ENCODE measurements at places on chromosomes 5 and 9.

DNA sequence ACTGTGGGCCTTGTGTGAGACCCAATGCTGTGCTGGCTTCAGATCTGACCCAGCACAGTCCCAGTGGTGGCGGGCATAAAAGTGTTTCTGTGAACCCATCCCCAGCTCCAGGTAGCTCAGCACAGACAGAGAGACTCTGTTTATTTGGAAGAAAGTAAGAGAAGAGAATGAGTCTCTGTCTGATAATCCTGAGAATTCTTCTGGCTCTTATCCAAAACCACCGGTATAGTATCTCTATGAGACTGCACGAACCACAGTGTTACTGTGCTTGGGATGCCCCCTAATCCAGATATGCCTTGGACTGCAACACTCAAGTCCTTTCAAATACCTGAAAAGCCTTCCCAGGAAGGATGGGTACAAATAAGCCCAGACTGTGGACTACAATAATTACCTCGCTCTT is 1660.8 kb upstream of the ACO1 start:
- no peak for DNase-seq

- no peak for DNase-seq
These were observed 34.6 kb upstream of the LRRTM2 start for GRCh38 chr5:138909734-138910133.

- DNase-seq = no peak
These were observed 169.2 kb downstream of the AUH start for GRCh38 chr9:91192381-91193086.

- DNase-seq = no peak
These were observed 97.6 kb upstream of the SPRY4 start for GRCh38 chr5:142422429-142422828.

GRCh38 chr5:132424167-132424880 is 54.8 kb downstream of the SLC22A5 start:
- DNase-seq = no peak

GRCh38 chr5:32586276-32586599 is 881 bp downstream of the SUB1 start:
- no peak for DNase-seq

DNA sequence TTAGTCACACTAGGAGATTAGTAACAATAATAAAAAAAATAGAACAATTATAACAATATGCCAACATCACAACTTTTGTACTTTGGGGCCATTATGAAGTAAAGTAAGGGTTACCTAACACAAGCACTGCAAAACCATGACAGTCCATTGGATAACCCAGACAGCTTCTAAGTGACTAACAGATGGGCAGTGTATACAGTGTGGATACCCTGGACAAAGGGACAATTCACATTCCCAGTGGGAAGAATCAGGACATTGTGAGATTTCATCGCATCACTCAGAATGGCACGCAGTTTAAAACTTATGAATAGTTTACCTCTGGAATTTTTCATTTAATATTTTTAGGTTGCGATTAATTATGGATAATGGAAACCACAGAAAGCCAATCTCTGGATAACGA is 45.6 kb upstream of the JADE2 start:
- no peak for DNase-seq

GRCh38 chr9:98962181-98962560 is 18.5 kb downstream of the COL15A1 start:
- DNase-seq = no peak

- DNase-seq = no peak
These were observed 20.3 kb upstream of the GFPT2 start for GRCh38 chr5:180373454-180373853.

DNA sequence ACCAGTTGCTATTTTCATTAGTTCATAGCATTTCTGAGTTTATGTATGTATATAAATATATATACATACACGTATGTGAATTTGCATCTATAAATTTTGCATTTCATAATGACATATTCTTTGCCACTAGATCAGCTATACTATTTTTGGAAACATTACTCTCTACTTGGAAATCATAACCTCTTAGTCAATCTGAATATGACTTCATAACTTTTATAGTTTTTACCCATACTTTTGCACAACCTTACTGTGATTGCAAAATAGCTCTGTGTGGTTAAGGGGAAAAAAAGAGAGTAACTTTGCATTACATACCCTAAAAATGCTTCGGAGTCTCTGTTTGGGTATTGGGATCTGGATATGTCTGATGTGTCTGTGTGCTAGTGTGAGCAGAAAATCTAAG is 44.9 kb upstream of the ADAMTSL1 start:
- no peak for DNase-seq

- no peak for DNase-seq
These were observed 9.1 kb upstream of the DNAJC25 start for GRCh38 chr9:111621895-111622480.

- no peak for DNase-seq
These were observed 256.7 kb downstream of the ARRDC3 start for GRCh38 chr5:91126448-91126847.

DNA sequence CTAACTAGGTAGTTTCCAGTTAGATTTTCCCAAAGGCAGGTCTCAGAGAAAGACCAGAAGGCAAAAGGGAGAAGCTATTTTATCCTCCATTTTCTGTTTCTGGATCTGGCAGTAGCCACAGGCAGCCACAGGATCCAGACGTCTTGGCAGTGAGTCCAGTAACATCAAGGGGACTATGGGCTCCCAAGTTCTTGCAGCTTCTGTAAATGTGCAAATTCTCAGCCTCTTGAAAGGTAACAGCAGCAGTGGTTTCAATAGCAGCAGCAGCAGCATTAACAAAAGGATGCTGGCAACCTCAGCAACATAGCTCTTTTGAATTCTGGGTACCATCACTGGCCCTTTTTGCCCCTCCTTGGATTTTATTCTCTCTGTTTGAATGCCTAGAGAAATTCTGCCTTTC is 27.1 kb upstream of the IL33 start:
- DNase-seq = no peak

GRCh38 chr5:98839469-98840383 is 66.3 kb downstream of the RGMB start:
- no peak for DNase-seq

GRCh38 chr9:9045072-9045471 is 1245.5 kb upstream of the DMAC1 start:
- no peak for DNase-seq

- DNase-seq = no peak
These were observed 52.1 kb upstream of the PITX1 start for GRCh38 chr5:135085936-135086725.
